ENCODE measurements at places on chromosomes 7 and 10.

DNA sequence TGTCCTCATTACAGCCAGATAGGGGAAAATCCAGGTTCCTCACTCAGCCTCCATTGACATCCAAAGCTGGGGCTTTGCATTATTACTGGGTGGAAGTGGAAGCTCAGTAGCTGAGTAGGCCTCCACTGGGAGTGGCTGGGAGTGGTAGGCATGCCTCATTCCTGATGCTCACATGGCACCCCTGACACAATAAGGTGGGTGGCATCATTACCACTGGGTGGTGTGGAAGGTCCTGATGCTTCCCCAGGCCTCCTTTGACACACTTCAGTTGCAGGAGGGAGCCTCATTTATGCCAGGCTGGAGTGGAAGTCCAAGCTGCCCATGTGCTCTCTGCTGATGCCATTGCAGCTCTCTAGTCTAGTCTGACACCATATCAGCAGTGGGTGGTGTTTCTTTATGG lies 48.2 kb upstream of the GPR141 start:
- no peak for DNase-seq

DNA sequence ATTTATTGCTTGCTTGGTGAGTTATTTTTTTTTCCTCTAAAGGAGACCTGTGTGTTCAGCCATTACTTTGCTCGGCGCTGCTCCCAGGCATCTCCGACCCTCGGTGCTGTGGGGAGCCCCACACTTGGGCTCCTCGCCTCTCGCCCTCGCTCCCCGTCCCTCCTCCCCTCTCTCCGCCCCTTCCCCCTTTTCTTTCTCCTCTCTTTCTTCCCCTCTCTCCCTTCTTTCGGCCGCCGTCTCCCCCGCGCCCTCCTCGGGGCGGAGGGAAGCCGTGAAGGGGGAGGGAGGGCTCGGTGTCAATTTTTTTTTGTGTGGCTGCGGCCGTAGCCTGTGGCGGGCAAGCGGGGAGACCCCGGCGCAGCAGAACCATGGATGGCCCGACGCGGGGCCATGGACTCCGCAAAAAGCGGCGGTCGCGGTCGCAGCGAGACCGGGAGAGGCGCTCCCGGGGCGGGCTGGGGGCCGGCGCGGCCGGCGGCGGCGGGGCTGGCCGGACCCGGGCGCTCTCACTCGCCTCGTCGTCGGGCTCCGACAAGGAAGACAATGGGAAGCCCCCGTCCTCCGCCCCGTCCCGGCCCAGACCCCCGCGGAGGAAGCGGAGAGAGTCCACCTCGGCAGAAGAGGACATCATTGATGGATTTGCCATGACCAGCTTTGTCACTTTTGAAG lies 1.1 kb downstream of the AUTS2 start:
- DNase-seq: no peak

GRCh38 chr10:78947226-78947625 lies 121.5 kb upstream of the ZMIZ1 start:
- no peak for DNase-seq

- DNase-seq: no peak
Measured at GRCh38 chr7:26551740-26552139, 260.1 kb downstream of the SNX10 start.

DNA sequence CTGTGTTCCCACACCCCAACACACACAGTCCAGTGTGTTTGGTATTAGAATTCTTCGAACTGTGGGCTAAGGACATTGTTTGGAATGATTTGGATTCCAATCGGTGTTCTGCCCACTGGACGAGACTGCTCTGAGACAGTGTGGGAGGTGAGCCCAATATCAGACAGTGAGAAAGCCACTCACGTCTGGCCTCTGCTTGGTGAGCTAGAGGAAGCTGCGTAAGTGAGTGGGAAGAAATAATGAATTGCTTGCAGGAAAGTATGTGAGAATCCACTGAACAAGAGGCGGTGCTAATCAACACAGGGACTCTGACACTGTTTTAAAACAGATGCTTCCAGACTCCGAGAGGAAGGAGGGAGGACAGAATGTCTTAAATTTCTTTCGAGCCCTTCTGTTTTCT lies 675.0 kb upstream of the ANKRD30A start:
- no peak for DNase-seq

Measured in NCI-H2029 (cell line).